ENCODE measurements at places on chromosomes 6 and 20. TPM values are rescaled to one million over a fixed set of nuclear protein-coding genes. Genes with fewer than 3 reads are reported as not detected.

LCA5 gene
- 5.1 TPM for total RNA-seq

ROS1 gene
- 99.9 TPM for total RNA-seq

- no peak overlapping the region for H3K4me3 ChIP-seq
- H3K36me3 ChIP-seq = no peaks in the 10 kb centered on the region
- peaks cover 20% of the 10 kb centered on the region for H3K4me1 ChIP-seq
- no peak for DNase-seq
Observed at GRCh38 chr20:50506270-50506579, 4.0 kb upstream of the PTPN1 start.

DNA sequence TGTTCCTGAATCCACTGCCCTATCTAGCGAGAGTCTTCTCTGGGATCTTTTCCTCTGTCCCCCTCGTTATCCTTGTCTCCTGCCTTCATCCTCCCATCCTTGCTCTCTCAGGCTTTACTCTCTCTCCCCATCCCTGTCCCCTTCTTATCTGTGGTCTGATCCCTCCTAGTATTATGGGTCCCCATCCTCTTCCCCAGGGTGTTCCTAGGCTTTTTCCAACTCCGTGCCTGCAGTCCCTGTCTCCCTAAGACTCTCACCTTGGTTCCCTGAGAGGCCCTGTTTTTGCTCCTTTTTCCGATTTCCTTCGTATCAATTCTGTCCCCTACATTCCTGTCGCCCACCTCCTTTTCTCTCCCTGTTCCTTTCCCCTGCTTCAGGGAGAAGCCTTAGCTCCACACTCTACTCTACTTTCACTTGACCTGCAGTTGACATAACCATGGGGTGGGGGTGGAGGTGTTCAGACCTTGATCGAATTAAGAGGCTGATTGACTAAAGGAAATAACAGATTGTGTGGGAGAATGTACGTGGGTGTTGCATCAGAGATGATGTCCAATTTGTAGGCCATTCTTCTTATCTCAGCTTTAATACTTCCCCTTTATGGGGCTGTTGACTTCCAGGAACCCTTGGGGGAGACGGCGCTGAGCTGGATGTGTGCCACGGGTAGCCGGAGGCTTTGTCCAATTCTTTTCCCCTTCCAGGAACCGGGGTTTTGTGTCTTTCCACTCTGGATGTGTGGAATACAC lies 905 bp downstream of the PPARD start:
- H3K27me3 ChIP-seq = no peaks in the 10 kb centered on the region
- no peak for DNase-seq
- H3K27ac ChIP-seq = peak overlapping the region; percentile 92
- peak overlapping the region; percentile 60 for H3K4me3 ChIP-seq

DNA sequence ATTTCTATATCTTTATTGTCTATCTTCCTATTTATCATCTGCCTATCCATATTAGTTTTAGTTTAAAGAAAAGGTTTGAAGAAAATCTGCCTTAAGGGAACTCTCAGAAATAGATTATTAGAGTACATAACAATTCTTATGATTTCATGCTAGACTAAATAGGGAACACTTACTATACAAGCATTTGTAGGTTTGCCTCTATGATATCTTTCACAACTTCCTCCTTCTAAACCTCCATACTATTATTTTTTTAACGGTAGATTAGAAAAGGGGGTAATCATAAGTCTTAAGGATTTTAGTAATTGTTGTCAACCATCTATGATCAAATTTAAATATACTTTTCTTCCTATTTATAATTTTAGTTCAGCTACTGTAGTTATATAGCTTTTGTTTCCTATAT lies 11.6 kb upstream of the DSE start:
- no peak overlapping the region for H3K27ac ChIP-seq
- H3K4me1 ChIP-seq = no peaks in the 10 kb centered on the region
- no peak for DNase-seq
- H3K27me3 ChIP-seq = no peaks in the 10 kb centered on the region

DNA sequence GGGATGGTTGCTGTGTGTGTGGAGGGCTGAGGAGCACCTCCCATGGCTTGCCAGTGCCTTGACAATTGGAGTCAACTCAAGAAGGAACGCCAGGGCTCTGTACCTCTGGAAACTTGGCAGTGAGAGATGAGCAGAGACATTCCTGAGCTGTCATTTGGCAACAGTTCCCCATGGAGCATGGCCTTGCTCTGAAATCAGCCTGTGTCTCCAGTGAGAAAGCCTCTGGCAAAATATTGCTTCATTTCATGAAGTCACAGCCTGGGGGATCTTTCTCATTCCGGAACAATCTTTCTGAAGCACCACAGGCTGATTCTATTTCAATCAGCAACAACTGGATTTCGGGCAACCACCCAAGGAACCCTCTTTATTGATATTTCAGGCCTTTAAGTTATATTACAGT lies 52.2 kb upstream of the FNDC1 start:
- H3K27ac ChIP-seq = peak overlapping the region; percentile 53
- no peaks in the 10 kb centered on the region for H3K36me3 ChIP-seq
- H3K4me1 ChIP-seq = peaks cover 4% of the 10 kb centered on the region
- DNase-seq = no peak
- no peak overlapping the region for H3K4me3 ChIP-seq
- H3K27me3 ChIP-seq = no peaks in the 10 kb centered on the region

GRCh38 chr6:89834884-89835792 lies 5.5 kb downstream of the CASP8AP2 start:
- H3K36me3 ChIP-seq = no peaks in the 10 kb centered on the region
- H3K4me3 ChIP-seq = no peak overlapping the region
- no peak for DNase-seq
- no peaks in the 10 kb centered on the region for H3K27me3 ChIP-seq
- H3K4me1 ChIP-seq = peaks cover 12% of the 10 kb centered on the region
